Caco-2 (cell line): ENCODE measurements at places on chromosomes 3 and 15.

DNA sequence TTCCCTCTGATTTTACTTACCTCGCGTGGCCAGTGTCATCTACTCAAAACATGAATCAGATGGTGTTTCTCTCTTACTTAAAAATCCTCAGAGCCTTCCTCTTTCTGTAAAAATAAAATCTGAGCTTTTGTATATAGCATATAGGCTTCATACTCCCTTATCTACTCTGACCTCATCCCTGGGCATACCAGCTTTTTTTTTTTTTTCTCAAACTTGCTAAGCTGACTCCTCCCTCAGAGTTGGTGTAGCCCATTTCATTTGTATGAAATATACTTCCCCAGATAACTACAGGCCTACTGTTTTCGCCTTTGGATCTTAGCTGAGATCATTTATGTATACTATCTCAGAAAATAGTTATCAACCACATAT lies 648.9 kb upstream of the ALCAM start:
- DNase-seq: no peak

GRCh38 chr3:170564664-170565063 lies 21.2 kb downstream of the SLC7A14 start:
- DNase-seq: no peak

DNA sequence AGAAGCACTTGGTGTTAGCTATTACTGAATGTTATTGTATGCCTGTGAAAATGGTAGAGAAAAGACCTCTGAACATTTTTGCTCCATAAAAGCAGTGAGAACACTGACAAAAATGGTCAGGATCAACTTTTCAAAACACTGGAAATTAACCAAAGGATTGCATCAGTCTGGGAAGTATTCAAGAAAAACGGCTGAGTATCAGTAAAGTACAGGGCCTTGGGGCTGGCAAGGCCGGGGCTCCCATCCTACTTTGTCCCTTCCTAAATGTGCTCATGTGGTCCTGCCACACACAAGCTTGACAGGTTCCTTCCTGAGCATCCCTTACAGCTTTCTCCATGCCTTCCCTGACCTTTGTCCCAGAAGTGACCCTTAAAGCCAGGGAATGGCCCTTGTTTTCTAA lies 84.0 kb downstream of the CFAP20DC start:
- DNase-seq: no peak

DNA sequence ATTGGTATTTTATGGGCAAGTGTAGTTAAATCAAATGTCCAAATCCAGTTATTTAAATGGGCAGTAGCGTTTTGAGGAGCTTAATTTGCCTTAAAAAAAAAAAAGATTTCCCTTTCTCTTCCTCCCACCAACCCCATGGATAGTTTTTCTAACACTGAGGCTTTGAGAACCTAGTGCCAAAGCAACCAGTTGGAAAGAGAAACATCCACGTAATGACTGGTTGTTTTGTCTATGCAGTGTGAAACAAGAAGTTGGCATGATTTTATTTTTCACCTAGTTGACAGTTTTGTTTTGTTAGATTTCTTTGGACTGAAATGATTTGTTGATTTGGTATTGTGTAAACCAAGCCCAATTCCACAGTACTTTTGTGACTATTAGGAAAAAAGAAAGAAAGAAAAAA lies 170.0 kb downstream of the SOX2 start:
- DNase-seq: no peak

DNA sequence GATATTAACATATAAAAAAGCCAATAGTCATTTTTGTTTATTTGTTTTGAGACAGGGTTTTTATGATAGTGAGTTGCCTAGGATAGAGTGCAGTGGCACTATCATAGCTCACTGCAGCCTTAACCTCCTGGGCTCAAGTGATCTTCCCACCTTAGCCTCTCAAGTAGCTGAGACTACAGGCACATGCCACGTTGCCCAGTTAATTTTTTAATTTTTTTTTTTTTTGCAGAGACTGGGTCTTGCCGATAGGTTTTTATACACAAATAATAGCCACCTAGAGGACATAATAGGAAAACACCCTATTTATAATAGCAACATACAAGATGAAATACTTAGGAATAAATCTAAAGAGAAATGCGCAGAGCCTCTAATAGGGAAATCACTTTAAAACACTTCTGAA lies 13.3 kb downstream of the EIF3J start:
- DNase-seq: no peak

- DNase-seq: no peak
These were observed 224.8 kb downstream of the FAM43A start for GRCh38 chr3:194910414-194910984.

DNA sequence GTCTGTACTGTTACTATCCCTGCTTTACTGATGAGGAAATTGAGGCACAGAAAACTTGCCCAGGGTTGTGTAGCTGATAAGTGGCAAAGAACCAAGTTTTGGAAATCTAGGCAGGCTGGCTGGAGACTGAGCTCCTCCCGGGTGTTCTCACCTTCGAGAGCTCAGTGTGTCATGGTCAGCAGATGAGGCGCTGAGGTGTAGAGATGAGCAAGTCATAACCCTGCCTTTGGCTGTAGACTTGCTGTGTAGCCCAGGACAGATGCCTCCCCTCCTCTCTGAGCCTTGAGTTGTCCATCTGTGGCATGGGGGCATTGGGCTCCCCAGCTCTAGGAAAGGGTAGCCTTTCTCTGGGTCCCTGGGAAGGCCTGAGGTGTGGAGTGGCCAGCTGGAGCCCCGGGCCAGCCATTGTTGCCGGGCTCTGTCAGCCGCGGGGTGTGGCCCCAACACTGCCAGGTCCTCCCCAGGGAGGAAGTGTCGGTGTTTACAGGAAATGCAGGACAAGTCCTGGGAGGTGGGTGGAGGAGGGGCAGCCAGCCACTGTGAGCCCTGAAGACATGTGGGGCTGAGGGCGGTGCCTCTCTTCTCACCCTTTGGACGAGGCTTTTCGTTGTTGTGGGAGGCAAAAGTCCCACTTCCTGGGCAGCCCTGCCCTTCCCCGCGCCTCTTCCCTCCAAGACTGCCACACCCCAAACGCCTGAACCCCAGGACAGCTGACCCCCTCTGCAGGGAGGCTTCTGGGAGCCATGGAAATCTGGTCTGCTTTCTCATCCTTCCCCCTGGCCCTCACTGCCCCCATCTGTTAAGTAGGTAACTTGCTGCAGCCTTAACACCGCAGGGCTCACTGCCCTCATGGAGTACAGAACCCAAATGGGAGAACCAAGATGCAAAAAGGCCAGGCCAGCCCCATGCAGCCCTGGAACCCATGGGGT lies 29.1 kb downstream of the FGD5 start:
- DNase-seq: no peak

DNA sequence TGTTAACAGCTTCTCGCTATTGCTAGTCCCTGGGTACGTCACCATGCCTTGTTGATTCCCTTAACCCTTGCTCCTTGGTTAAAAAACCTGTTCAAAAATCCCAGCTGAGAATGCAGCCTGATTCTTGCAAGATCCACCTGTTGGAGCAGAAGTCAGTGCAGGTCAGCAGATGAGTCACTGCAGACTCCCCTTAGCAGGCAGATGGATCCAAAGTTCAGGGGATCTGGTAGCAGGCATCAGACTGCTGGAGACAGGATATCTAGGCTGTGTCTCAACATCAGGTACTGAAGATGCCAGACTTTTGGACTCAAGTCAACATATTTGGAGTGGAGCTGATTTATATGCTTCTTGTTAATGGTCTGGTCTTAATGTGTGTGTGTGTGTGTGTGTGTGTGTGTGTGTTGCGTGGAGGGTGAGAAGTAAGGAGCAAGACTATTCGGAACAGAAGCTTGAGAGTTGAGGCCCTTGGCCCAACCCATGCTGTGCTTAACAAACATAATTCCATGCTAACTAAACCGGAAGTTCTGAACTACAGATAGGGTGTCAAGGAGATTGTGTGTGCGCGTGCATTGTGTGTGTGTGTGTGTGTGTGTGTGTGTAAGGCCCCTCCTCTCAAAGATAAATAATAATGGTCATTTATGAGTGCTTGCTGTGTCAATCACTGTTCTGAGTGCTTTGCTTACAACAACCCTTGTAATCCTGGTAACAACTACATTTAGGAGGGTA lies 1.0 kb upstream of the C3orf52 start:
- peak; percentile 86 for DNase-seq

- no peak for DNase-seq
These were observed 112.8 kb upstream of the TMEM108 start for GRCh38 chr3:132925256-132925930.

DNA sequence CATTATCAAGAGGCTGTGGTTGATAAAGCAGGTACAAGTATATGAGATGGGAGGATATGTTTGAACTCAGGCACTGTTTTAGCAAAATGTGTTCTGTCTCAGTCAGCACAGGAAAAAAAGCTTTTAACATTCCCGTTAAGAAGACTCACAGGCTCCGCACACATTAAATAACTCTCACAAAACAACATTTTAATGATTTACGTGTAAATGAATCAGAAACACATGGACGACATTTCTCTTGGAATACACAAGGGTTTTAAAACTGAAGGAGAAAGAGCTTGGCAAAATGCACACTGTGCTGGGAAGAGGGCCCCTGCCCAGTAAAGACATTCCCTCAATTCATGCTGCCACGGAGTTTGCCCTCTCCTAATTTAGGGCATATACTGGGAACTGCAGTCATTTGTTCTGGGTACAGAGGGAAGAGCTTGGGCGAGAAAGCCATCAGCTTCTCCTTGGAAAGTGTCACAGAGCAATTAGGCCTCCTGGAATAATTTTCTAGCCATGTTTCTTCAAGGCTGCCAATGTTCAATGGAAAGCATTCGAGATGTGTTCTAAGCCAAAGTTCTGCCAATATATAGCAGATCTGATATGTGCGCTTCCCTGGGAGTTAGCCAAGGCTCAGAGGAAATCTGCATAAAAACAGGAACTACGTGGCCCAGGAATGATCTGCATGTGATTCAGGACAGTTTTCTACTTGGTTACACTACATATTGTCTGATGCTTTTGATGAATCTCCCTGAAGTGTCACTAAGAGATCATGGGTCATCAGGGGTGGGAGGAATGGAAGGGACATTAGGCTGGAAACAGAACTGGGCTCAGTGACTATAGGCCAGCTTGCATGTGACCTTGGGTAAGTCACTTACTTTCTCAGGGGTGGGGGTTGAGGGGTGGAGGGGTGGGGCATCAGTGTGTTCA lies 2.2 kb upstream of the MASP1 start:
- no peak for DNase-seq

GRCh38 chr15:47820747-47821319 lies 103.5 kb downstream of the SEMA6D start:
- DNase-seq: no peak

DNA sequence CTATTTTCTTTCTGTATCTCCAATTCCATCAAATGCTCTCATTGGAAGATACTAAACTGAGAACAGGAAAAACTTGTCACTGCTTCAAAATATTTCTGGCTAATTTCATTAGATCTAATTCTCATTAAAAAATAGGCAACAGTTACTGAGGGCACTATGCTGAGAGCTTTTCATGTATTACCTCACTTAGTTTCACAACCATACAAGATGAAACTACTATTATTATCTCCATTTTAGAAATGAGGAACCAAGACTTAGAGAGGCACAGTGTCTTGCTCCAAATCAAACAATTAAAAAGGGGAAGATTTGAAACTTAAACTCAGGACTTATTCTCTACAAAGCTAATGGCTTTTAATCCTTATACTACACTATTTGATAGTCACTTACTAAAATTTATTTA lies 7.2 kb upstream of the OTOL1 start:
- no peak for DNase-seq

GRCh38 chr3:70179111-70179510 lies 133.3 kb downstream of the MDFIC2 start:
- DNase-seq: no peak

GRCh38 chr3:15215996-15216395 lies 9.9 kb downstream of the CAPN7 start:
- no peak for DNase-seq

GRCh38 chr3:153277029-153277428 lies 115.0 kb downstream of the RAP2B start:
- no peak for DNase-seq

GRCh38 chr3:11764931-11765363 lies 81.7 kb downstream of the TAMM41 start:
- no peak for DNase-seq

DNA sequence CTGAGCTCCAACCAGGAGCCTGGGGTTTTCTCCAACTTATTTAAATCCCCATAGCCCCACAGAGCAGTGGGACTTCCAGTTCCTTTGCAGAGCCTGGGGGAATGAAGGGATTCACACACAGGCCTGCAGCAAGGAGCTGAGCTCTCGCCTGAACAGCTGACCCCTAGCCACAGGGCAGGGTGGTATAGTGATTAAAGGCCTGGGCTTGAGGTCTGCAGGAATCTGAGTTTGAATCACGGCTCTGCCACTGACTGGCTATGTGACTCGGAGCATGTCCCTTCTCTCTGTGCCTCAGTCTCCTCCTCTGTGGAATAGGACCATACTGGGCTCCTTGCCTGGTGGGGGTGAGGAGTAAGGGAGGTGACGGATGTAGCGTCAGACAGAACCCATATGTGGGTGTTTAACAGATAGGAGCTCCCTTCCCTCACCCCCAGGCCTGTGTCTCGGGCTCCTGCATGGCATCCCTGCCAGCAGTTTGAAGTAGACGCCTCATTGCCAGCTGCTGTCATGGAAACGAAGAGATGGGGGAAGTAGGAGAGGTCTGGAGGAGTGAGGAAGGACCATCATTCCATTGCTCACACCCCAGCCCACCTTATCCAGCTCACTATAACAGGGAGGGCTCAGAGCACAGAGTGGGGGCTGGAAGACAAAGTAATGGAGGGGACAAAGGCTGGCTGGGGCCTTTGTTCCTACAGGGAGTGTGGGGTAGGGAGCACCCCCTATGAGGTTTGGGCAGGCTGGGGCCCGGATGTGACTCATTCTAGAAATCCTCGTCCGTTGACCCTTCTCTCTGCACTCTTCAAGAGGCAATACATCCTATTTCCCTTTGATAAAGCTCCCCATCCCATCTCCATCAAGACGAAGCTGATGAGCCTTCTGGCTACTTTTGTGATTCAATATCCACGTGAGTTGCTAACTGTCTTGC lies 14.8 kb downstream of the HRH1 start:
- DNase-seq: no peak

- DNase-seq: no peak
These were observed 349.8 kb upstream of the TPRG1 start for GRCh38 chr3:188822004-188822403.
